ENCODE measurements at places on chromosomes 4 and X. TPM values are rescaled to one million over a fixed set of nuclear protein-coding genes. Genes with fewer than 3 reads are reported as not detected.

Gene ATP10D
- 6.9 TPM for total RNA-seq

Gene UCP1
- total RNA-seq, result not detected

Gene SHROOM3
- total RNA-seq, result 30.6 TPM

Gene RTL9
- total RNA-seq, result 0.67 TPM

Gene PTCHD1
- 0.07 TPM for total RNA-seq

Gene ELK1
- total RNA-seq, result 21.9 TPM

Gene SEC24D
- total RNA-seq, result 33.4 TPM

Gene GABRQ
- 0.04 TPM for total RNA-seq

Gene ADH1B
- total RNA-seq, result 477 TPM

Gene TCEAL7
- 7.8 TPM for total RNA-seq

Gene GPR119
- not detected for total RNA-seq

Gene SH3RF1
- total RNA-seq, result 7.8 TPM

Gene CXCR3
- not detected for total RNA-seq

Gene RS1
- not detected for total RNA-seq

Gene ERAS
- total RNA-seq, result not detected

Gene ETDB
- total RNA-seq, result not detected

Gene TMEM35A
- 0.33 TPM for total RNA-seq

Gene DCAF8L2
- total RNA-seq, result not detected

Gene ARHGEF6
- 41.3 TPM for total RNA-seq

Gene CT47C1
- total RNA-seq, result not detected

Gene CLDN22
- not detected for total RNA-seq

Gene XPNPEP2
- total RNA-seq, result 2.0 TPM

Gene ZAR1
- total RNA-seq, result not detected

Gene RAI2
- 29.6 TPM for total RNA-seq

Gene RGN
- total RNA-seq, result 14.1 TPM

Gene FGD1
- total RNA-seq, result 6.6 TPM

Gene EXOC1L
- total RNA-seq, result not detected

Gene FMR1NB
- not detected for total RNA-seq

Gene ERVMER34-1
- total RNA-seq, result 3.9 TPM

Gene TRIM60
- not detected for total RNA-seq

Gene SPACA5
- not detected for total RNA-seq

Gene NAP1L3
- 7.5 TPM for total RNA-seq

Gene TASL
- not detected for total RNA-seq

Gene SERTM2
- not detected for total RNA-seq

Gene ERCC6L
- total RNA-seq, result not detected

Gene C4orf36
- not detected for total RNA-seq

Gene UGT2B7
- not detected for total RNA-seq

Gene NEUROG2
- not detected for total RNA-seq

Gene USO1
- 87.2 TPM for total RNA-seq

Gene CWH43
- total RNA-seq, result not detected

Gene LIMCH1
- total RNA-seq, result 101 TPM

Gene NLRP2B
- not detected for total RNA-seq

Gene GAGE12G
- total RNA-seq, result not detected

Gene GAB3
- 13.5 TPM for total RNA-seq

Gene NOCT
- 6.7 TPM for total RNA-seq

Gene C4orf50
- total RNA-seq, result not detected

Gene VCX3B
- total RNA-seq, result not detected

Gene PF4V1
- total RNA-seq, result not detected

Gene MAGEA9B
- not detected for total RNA-seq

Gene MMGT1
- 27.6 TPM for total RNA-seq

Gene TRIM75
- total RNA-seq, result not detected
